ENCODE measurements at places on chromosomes 2 and 18.

DNA sequence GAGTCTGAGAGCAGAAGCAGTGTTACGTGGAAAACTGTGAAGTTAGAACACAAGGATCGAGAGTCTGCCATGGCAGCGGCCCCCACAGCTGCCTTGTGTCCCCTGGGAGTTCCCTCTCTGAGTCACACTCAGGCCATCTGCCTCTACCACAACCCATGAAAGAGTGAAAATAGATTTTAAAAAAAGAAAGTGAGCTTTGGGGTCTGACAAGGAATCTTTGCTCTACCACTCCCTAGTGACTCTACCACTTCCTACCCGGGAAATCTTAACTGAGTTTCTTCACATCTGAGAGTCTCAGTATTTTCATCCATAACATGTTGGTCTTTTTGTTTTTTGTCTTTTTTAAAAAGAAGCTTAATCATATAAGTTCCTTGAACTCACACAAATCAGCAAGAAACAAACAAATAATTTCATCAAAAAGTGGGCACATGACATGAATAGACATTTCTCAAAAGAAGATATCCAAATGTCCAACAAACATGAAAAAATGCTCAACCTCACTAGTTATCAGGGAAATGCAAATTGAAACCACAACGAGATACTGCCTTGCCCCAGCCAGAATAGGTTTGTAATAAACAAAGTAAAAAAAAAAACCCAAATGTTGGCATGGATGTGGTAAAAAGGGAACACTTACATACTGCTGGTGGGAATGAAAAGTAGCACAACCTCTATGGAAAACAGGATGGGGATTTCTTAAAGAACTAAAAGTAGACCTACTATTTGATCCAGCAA is 2.4 kb upstream of the MSGN1 start:
- DNase-seq = no peak

- DNase-seq = no peak
Measured at GRCh38 chr18:40877096-40877495, 1077.9 kb upstream of the PIK3C3 start.

GRCh38 chr2:233060501-233060979 is 398 bp downstream of the INPP5D start:
- no peak for DNase-seq

DNA sequence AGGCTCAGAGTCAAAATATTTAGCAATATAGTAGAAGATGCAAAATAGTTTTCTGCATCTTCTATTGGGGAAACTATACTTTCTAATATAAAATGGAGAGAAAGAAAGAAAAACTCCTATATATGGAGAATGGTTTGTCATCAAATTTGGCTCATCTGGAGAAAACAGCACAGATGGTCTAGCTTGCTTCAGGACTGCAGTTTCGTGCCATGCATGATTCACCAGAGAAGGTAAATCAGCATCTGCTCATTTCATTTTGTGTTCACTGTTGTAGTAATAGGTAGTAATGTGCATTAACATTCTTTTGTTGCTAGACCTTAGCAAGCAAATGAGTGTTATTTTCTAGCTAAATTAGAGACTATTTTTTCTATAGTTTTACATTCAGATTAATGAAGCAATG is 179.0 kb downstream of the ASXL3 start:
- no peak for DNase-seq

GRCh38 chr2:27959496-27959895 is 69.0 kb downstream of the BABAM2 start:
- no peak for DNase-seq

GRCh38 chr2:107132070-107132469 is 246.1 kb upstream of the ST6GAL2 start:
- DNase-seq = no peak

GRCh38 chr2:75915851-75916634 is 205.3 kb upstream of the GCFC2 start:
- DNase-seq = no peak

GRCh38 chr18:55627007-55627406 is 39.0 kb upstream of the TCF4 start:
- DNase-seq = no peak

GRCh38 chr2:65161551-65162100 is 31.7 kb upstream of the RAB1A start:
- no peak for DNase-seq

DNA sequence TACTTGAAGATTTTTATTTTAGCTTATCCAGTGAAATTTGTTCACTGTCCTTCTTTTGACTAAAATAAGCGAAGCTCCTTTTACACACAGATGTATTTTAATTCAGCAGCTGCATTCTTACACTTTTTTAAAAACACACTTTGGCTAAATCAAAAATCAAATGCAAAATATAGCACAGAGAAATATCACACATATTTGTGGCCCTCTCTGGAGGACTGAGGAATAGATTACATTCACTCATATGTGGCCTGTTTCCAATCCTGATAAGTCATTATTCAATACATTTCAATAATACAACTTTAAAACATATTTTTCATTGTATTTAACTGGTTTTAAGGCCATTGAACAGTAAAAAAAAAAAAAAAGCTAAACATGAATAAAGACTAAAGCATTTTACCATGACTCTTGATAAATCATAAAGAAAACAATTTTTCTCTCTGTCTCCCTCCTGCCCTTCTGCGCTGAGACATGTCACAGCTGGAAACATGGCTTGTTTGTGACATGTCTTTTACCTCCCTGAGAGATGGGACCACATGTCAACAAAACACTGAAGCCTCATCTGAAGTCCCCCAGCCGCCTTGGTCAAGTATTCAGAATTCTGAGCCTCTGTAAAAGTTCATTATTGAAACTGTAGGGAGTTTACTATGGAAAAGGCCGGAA is 221.0 kb downstream of the ZNF407 start:
- no peak for DNase-seq

All from T-helper 9 cell (primary cell).